ENCODE measurements at places on chromosomes 12 and 14.

DNA sequence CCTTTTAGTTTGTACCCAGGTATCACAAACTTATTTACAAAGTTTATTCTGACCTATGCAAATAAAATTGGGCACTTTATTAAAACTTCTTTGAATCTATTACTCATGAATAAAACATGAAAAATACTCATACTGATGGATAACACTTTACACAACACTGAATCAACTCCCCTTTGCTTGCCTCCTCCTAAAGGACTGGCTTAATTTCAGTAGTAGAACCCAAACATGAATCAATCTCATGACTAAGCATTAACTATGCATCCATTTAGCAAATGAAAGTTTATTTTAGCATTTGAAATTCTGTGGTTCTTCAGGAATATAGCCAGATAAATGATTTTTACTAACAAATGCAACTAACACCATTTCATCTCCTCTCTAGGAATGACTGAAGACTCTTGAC, 32.4 kb downstream of the DENND5B start:
- DNase-seq = peak; percentile 15

DNA sequence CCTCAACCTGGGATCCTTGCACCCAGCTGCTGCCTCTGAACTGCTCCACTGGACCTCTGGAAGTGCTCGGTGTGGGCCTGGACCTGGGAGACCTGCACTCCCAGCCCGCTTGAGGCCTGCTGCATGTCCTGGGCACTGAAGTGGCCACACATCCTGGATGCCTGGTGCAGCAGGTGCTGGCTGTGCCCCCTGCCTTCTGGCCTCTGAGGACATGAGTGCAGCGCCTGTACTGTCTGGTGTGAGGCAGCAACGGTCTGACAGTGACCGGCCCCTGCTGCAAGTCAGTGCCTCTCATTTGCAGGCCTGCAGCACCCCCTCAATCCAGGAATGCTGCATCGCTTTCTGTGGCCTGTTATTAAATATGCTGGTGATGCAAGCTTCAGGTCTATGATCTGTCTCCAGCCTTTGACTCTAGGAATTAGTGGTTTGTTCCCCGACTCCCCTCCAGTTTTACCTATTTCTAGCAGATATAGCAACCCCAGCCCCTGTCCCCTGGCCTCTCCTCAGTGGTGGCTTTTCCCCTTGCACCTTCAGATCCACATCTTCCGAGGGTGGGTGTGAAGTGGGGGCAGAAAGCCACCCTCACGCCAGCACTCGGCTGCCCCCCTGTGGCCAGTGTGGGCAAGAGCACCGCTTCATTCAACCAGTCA, 3.6 kb downstream of the SMIM41 start:
- DNase-seq = no peak

DNA sequence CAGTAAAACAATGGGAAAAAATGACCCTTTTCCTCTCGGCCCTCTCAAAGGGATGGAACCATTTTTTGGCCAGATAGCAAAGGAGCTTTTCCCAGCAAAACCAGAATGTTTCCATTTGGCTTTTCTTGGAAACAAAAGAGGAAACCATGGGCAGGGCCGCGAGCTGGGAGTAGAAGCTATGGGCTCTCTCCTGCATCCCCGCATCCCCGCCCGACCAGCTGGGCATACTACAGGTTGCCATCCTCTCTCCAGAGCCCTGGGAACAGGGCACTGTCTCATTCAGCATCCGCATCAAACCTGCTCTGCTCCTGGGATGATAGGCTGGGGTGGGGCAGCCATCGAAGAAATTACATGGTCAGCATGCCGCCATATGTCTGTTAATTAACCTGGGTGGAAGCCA, 20.9 kb downstream of the CD9 start:
- DNase-seq = no peak

DNA sequence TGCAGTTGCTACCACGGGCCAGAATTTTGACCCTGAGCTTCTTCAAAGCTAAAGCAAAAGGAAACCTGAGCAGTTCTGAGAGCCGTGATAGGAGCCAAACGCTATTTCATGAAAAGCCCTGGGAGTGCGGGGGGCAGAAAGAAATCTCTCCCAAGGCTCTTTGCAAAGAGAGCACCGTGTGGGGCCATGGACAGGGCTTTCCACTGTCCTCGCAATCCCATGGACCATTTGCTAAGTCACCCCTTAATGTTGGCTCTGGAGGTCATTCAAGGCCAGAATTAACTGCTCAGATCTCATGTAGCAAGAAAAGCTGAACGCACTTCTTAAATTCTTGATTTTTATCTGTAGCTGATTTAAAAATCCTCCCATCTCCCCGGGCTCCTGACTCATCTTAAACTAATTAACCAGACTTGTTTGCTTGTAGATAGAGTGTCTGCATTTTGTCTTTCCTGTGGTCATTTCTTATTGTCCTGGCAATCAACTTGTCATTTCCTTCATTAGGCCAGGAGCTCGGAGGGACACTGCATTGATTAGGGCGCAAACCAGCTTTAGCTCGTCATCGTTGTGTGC, 24.8 kb downstream of the CLSTN3 start:
- DNase-seq = no peak

GRCh38 chr12:113238309-113238708, 17.0 kb downstream of the TPCN1 start:
- no peak for DNase-seq

GRCh38 chr12:27158297-27158696, 75.9 kb upstream of the C12orf71 start:
- DNase-seq = no peak

- no peak for DNase-seq
Measured at GRCh38 chr14:54562334-54562733, 4.6 kb upstream of the SAMD4A start.

- DNase-seq = no peak
Measured at GRCh38 chr12:51801027-51801426, 47.5 kb downstream of the FIGNL2 start.

DNA sequence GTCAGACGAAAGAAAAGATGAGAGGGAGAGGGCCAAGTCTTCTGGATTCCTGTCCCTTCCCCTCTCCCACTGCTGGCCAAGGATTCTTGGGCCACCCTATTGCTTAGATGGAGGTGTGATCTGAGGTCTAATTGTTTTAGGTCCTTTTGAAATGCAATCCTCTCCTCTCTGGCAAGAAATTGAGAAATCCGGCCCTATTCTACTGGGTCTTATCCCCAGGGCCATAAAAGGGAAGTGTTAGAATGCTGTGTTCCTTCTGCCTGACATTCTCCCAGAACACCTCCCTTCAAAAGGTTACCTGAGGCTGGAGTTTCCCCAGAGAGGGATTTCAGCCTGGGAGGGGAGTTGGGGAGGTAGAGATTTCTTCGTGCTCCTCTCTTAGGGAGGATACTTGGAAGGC, 4.4 kb downstream of the WNT5B start:
- no peak for DNase-seq

- no peak for DNase-seq
Measured at GRCh38 chr12:34236073-34236472, 213.8 kb downstream of the ALG10 start.

DNA sequence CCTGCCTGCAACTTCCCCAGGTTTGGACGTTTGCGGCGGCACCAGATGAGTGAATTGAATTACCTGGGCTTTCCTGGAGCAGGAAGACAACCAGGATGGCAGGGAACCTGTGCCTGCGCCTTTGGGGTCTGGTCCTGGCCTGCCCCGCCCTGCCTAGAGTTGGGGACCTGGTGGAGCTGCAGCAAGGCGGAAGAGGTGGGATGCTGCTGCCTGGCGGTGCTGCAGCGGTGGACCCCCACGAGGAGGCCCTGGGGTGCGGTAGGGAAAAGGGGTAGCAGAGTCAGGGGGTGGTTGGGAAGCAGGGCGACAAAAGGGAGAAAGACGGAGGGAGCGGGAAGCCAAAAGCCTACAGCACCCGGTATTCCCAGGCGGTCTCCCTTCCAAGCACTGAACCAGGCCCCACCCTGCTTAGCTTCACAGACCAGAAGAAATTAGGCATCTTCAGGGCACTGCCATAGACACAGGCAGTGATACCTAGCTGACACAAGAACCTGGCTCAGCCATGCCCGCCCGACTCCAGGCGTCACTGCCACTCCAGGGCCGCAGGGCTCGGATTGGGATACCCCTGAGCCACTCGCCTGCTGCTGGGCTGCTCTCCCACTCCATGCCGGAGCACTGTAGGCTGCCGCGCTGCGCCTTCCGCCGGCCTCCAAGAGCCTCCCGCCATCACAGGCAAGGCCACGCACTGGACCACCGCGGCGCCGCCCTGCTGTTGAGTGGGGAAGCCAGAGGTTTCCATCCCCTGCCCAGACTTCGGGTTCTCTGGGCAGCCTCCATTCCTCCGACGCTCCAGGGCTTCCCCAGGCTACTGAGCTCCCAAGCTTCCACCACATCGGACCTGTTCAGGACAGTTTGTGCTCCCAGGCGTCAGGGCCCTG, 155.2 kb upstream of the ALG10B start:
- DNase-seq = no peak

DNA sequence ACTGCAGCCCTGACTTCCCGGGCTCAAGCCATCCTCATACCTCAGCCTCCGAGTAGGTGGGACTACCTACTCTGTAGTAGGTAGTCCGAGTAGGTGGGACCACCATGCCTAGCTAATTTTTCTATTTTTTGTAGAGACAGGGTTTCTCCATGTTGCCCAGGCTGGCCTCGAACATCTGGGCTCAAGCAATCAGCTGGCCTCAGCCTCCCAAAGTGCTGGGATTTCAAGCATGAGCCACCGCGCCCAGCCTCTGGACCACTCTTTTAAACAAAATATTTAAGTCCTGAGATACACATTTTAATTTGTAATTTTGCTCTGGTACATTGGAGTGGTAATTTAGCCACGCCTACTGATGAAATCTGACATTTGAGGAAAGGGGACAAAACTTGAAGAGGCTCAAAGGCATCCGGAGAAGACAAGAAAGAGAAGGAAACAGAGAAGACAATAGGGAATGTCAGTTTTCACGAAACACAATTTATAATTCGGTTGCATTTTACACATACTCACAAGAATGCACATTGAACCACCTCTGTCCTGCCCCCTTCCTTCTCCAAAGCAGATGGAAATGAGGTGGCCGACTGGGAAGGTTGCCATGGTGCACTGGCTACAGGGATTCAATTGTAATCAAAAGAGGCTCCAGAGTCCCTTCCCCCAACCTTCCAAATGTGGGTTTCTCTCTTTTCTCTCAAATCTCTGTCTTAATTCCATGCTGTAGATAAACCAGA, 9.7 kb upstream of the TUBA1A start:
- DNase-seq = no peak

GRCh38 chr14:89317051-89317691, 99.9 kb downstream of the FOXN3 start:
- DNase-seq = no peak

- no peak for DNase-seq
Measured at GRCh38 chr12:9856894-9857293, 12.3 kb downstream of the CLEC2B start.

- DNase-seq = no peak
Measured at GRCh38 chr14:55427439-55427838, 13.0 kb downstream of the TBPL2 start.

DNA sequence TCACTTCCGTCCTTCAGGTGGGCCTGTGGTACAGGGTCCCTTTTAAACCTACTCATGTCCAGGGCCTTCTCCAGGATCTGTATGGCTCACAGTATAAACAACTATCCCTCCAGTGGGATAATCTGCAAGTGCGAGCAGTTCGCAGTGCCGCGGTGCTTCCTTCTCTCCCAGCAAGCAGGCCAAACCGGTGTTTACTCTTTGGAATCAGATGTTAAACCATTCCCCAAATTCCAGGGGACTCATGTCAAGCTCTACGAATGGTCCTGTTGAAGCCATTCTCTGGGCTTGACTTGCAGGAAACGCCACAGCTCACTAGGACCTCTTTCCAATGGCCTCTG, 59.6 kb downstream of the OR11H12 start:
- DNase-seq = no peak

DNA sequence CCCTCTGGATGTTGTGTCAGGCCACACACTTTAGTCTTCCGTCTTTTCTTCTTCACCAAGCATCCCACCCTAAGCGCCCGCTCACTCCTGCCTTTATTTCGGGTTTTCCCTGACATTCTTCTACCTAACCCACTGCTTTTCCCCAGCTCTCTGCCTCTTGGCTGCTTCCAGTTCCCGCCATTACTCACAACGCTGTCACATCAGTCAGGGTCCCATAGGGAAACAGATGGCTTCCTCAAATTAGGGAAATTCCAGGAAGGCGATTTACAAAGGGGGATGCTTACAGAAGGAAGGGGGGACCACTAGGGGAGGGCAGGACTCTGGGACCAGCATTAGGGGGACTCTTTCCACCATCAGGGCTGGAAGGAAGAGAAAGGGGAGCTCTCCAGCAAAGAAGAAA, 9.2 kb upstream of the PPP1R13B start:
- DNase-seq = no peak

DNA sequence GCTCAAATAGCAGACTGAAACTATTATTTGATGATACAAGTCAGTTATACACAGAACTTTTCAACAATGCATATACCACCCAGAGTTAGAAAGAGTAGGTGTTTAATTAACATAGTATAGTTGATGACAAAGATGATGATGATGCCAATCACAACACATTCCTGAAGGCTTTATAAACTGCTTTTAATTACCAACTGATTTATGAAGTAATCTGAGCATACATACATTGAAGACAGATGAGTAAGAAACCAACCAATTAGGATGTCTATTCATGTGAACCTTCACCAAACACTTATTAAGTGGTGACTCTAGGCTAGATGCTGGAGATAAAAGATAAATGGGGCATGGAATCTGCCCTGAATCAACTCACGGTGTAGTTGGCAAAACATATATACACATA, 600.9 kb upstream of the FLRT2 start:
- no peak for DNase-seq

DNA sequence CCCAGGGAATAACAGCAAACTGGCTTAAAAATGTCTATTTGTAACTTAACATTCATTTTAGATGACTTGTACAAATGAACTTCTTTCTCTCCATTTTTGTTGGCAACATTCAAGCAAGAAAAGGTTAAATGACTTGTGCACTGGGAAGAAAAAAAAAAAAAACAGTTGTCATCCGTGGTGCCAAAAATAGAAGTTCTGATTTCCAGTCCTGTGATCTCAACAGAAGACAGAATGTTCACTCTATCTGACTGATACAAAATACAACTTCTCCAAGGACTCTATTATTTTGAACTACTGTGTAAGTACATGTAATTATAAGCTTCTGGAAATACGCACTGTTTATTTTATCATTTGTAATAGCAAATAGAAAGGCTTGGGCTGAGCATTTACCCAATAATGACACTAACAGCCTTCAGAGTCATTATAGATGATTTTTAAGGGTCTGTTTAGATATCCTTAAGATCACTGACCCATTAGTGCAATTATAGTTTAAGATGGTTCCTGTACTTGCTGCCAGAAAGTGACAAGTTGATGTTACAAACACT, 59.9 kb downstream of the LIN7A start:
- peak; percentile 49 for DNase-seq
